ENCODE measurements at places on chromosomes 5 and 9. TPM values are rescaled to one million over a fixed set of nuclear protein-coding genes. Genes with fewer than 3 reads are reported as not detected.

SLC36A3 gene
- not detected for total RNA-seq

ADAMTS6 gene
- total RNA-seq, result 58.6 TPM

PCDHB16 gene
- 0.18 TPM for total RNA-seq

IL33 gene
- total RNA-seq, result 202 TPM

GKAP1 gene
- 1.3 TPM for total RNA-seq

PCDHGB7 gene
- 6.9 TPM for total RNA-seq

PRSS3 gene
- total RNA-seq, result 28.4 TPM

CDKN2B-AS1 gene
- total RNA-seq, result 4.8 TPM

TRPM3 gene
- total RNA-seq, result 0.85 TPM

AGPAT2 gene
- 46.8 TPM for total RNA-seq

PTGR1 gene
- total RNA-seq, result 115 TPM

PCDHGB4 gene
- 27.5 TPM for total RNA-seq

ANKRD18B gene
- 0.28 TPM for total RNA-seq

ANKRD18A gene
- not detected for total RNA-seq

GRM6 gene
- not detected for total RNA-seq

C9orf153 gene
- total RNA-seq, result 0.18 TPM

REEP2 gene
- 17.5 TPM for total RNA-seq

ANKRD20A1 gene
- total RNA-seq, result under 0.01 TPM

FAM163B gene
- total RNA-seq, result 0.28 TPM

PTGES2 gene
- 69.4 TPM for total RNA-seq

F2RL2 gene
- 5.4 TPM for total RNA-seq

CENPK gene
- 2.7 TPM for total RNA-seq

LECT2 gene
- not detected for total RNA-seq

MAPKAP1 gene
- total RNA-seq, result 70.4 TPM

MCTP1 gene
- 4.7 TPM for total RNA-seq

NIPAL4 gene
- total RNA-seq, result 0.14 TPM

GRIN1 gene
- under 0.01 TPM for total RNA-seq

KIAA1958 gene
- 1.5 TPM for total RNA-seq

TAS2R1 gene
- total RNA-seq, result not detected

UGT3A1 gene
- total RNA-seq, result not detected

TRIP13 gene
- total RNA-seq, result 3.4 TPM

AQP7 gene
- 0.09 TPM for total RNA-seq

FAM151B gene
- total RNA-seq, result 8.0 TPM

ZNF462 gene
- total RNA-seq, result 12.9 TPM

C9orf152 gene
- total RNA-seq, result not detected

ECM2 gene
- 4.3 TPM for total RNA-seq

C5orf46 gene
- total RNA-seq, result not detected

TAL2 gene
- total RNA-seq, result not detected

SPATA31D4 gene
- not detected for total RNA-seq

ZBTB43 gene
- total RNA-seq, result 31.9 TPM

Measured in smooth muscle cell of bladder (primary cell).